ENCODE measurements at places on chromosomes 6 and 20.

DNA sequence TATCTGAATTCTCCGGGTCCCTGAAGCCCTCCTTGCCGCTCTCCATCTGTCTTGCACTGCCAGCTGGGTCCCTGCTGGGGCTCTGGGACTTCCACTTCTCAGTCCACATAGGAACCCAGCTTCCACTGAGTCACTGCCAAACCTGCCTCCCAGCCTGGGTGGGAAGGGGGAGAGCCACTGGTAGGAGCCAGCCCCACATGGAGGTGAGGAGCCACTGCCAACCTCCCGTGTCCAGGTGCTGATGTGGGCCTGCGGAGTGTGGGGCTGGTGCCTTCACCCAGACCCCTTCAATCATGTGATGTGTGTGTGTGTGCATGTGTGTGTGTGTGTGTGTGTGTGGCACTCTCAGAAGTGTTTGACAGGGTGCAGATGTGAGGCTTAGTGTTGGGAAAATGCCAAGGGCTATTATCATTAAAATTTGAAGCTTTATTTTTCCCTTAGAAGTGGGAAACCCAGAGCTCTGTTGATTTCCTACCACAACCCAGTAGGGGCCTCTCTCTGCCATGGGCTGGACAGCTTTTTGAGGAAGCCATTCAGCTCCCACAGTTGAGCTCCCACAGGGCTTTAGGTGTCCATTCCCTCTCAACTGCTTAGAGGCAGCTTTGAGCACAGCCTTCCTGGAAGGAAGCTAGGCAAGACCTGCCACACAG, 9.3 kb upstream of the SGK2 start:
- DNase-seq, result no peak

GRCh38 chr20:39789411-39789810, 827.3 kb downstream of the DHX35 start:
- no peak for DNase-seq

DNA sequence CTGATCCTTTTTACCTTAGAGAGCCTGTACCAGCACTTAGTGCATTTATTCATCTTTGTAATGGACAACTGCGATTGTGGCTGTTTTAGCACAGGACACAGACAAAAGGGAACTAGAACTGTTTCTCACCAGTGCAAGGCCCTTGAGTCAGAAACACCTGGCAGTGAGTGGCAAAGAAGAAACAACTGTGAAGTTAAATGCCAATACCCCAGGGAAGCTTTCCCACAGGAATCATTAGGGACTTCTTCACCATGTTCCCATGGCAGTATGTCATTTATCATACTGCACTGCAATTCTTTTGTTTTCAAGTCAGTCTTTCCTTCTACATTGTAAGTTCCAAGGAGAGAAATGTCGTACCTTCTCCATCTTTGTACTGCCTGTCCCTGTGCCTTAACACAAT, 28.6 kb upstream of the CDYL start:
- no peak for DNase-seq

- no peak for DNase-seq
These were observed 179.5 kb upstream of the SYNDIG1 start for GRCh38 chr20:24289737-24290481.

GRCh38 chr20:33977535-33977934, 16.2 kb upstream of the RALY start:
- no peak for DNase-seq

GRCh38 chr6:163162007-163162873, 252.3 kb upstream of the QKI start:
- DNase-seq, result no peak

DNA sequence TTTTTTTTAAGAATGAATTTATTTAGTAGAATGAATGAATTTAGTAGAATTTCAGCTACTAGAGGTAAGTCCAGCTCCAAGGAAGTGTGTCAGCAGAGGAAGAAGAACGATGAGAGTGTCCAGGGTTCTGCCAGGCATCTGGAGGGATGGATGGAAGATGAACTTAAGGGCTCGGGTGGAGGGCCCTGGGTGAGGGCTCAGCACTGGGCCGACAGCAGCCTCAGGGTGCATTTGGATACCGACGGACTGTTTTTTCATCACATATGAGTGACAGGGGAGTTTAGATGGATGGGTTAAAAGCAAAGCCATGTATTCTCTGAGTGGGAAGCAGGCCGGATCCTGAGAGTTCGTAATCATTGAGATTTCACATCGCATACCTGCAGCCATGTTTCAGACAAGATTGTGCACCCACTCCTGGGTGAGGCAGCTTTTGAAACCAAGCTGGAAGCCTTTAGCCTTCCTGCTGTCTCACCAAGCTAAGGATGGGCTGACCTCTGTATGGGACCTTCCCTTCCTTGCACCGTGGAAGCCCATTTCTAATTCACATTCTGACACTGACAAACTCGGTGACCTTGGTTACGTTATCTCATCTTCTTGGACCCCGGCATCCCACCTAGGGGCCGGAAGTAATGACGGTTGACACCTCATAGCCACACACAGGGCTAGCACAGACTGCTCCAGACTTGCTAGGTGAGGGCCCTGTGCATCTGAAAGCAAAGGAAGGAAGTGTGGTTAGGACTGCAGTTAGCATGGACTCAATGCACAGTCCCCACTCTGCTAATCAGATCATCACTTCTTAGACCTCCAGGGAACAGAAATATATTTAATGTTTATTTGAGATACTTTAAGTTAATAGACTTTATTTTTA, 228.5 kb downstream of the SLC24A3 start:
- DNase-seq, result no peak

GRCh38 chr20:57964011-57964862, 254.4 kb upstream of the PMEPA1 start:
- DNase-seq, result no peak

GRCh38 chr6:106807947-106808611, 166.4 kb downstream of the CD24 start:
- DNase-seq, result no peak

DNA sequence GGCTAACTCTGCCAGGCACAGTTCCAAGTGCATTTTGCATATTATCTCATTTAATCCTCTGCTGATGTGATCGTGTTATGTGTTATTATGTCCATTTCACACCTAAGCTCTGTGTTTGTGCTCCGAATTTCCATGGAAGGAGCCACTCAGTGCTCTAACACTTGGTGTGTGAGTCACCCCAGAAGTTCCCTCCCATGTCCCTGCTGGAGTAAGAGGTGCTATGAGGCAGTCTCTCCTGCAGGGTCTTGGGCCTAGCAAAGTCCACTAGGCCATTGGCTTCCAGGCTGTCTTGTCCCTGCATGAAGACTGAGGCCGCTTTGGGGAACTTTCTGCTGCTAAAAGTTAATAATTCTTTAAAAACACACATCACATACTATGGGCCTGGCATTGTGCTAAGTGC, 405.9 kb upstream of the SULF2 start:
- DNase-seq, result no peak

- DNase-seq, result peak; percentile 64
These were observed 17.5 kb upstream of the FAM110A start for GRCh38 chr20:815914-816606.

GRCh38 chr6:145621776-145622175, 113.5 kb downstream of the EPM2A start:
- DNase-seq, result no peak

DNA sequence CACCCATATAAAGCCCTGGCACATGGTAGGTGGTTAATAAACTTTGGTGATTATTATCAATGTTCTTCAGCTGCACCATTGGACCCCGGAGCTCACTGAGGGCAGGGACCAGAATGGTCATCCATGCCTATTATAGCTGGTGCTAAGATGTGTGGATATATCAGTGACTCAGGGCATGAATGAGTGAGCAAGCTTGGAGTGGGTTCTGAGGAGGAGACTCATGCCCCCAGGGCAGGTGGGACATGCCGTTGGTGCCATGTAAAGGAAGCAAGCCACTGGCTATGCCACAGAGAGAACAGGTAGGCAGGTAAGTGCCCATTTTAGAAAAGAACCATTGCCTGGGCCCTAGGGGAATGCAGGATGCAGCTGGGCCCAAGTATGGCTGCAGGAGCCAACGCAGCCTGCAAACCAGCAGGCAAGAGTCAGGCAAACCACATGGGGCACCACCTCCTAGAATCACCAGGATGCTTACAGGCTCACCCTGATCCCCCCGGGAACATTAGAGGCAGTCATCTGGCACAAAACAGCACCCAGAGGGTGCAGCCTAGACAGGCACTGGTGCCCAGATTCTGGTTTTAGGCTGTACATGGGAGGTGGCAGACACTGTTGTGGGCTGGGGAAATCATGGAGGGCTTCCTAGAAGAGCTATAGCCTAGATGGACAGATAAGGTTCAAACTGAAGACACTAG, 23.5 kb downstream of the PLAGL2 start:
- DNase-seq, result no peak

DNA sequence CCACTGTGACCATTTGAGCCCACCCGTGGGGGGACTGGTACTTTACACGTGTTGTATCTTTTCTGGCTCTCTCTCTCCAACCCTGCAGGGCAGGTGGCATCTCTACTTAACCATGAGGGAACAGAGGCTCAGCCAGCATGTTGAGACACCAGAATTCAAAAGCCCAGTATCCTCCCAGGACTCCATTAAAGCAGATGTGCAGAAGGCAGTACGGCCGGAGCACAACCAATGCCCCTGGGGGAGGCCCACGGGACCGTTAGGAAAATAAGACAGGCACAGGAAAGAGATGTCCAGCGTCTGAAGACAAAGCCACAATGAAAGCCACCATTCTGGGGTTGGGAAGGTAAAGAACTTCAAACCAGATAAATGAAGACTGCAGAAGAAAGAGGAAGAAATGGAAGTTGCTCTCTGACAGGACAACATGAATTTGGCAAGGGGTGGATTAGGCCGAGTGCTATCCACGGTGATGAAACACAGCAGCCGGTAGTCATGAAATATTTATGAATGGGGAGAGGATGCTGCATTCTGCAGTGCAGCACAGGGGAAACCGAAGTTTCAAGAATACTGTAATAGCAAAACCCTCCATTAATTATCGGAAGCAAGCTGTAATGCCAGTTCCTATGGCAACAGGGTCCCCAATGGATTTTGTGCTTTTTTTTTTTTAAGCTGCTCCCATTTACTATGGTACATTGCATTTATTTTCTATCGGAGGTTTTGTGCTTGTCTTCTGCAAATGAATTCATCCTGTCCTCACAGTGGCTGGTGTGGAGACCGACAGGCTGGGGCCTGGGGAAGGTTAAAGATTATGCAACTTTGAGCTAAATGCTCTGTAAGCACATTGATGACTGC, 179.4 kb downstream of the NRN1 start:
- no peak for DNase-seq

DNA sequence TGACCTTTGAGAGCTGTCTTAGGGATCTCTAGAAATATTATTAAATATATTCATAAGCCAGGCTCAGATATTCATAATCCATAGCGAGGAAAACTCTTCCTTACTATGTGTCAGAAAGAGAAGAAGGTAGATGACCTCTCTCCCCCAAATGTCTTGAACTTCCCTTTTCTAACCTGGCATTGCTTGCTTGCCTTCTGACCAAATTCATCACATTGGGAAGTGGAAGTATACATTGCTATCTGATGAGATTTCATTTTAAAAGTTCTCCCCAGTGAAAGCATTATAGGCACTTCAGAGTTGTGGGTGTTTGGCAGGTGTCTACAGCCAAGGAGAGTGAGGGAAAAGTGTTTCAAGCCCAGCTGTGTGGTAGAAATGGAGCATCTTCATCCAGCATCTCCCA, 197.3 kb downstream of the ZFAND3 start:
- DNase-seq, result no peak

Measured in pancreas (tissue), 10 donors.